Kidney glomerular epithelial cell (primary cell): ENCODE measurements at places on chromosomes 16 and 17.

DNA sequence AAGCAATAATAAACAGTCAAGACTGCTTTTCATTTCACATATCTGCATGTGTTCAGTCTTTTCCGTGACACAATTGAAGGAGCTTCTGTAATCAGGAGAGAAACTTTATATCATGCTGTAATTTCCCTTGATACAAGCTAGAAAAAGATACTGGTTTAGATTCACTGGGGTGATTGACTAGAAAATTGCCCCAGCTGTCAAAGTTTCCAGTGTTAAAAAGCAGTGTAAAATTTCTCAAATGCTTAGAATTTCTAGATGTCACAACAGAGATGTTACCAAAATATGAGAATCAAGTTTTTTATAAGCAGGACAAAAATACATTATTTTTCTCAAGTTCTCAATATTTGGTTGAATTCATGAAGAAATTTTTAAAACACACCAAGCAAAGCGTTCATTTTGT, 292.4 kb upstream of the HSBP1 start:
- DNase-seq, result no peak

DNA sequence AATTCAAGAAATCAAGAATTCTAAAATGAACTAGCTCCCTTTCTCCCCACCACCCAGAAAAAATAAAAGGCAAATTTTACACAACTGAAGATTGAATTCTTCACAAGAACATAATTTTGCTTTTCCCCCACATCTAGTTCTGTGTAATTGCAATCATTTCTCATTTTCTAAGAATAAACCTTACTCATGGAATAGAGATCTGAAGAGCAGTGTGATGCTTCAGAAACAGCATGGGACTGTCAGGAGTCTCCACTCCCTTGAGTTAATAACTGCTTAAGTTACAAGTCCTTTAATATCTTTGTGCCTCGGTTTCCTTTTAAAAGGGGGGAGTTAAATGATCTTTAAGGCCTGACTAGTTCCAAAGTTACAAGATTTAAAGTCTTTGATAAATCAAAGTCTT, 53.7 kb downstream of the CACNG1 start:
- no peak for DNase-seq

DNA sequence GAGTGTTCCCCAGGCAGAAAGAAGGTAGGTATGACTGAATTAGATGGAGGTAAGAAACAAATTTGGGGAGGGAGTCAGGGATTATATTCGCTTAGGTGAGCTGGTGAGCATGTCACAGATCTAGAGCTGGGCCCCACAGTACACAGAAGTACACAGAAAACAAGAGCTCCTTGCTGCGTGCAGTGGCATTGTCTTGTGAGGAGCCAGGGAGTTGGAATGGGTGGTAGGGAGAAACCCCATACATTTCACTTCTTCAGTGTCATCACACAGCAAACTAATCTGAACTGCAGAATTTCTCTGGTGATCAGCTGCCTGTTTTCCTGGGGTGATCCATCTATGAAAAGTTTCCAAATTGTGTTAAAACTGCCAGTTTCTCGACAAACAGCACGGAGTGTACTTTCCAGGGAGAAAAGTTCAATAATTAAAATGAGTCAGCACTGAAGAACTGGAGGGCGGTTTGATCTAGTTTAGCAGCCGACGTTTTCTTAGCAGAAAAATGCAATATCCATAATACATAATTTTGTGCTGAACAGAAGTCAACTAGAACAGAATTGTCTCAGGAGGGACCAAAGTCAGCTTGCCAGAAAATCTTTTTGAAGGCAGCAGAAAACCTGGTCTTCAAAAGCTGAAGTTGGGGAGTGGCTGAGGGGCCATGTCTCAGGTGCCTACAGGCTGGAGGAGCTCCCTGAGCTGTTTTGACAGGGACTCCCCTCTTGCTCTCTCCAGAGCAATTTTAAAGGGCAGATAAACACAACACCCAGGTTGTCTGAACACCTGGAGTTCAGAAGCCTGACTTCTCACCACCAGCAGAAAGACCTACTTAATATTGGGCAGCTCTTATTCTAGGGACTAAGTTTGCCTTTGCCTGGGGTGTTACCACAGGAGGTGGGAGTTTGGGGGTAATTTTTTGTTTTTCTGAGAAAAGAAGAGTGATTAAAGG, 448.6 kb downstream of the CA10 start:
- no peak for DNase-seq

DNA sequence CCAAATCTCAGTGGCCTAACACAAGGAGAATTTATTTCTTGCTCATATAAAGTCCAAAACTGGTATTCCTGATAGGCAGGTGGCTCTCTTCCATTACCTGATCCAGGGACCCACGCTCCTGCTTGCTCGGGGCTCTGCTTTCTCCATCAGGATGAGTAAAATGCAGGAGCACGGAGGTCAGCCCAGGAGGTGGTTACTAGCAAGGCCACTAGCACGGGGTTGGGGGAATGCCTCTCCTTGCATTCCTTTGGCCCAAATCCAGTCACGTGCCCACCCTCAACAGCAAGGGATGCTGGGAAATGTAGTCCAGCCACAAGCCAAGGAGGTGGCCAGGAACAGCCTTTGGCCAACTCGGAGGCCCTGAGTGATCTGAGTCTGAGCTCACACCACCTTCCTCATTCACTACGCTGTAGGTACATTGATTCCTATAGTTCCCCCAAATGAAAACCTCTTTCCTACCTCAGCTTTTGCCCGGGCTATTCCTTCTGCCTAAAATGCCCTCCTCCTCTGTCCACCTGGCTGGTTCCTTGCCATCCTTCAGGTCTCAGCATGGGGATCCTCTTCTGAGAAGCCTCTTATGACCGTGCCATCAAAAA, 38.3 kb upstream of the HAPSTR1 start:
- DNase-seq, result no peak

- no peak for DNase-seq
Measured at GRCh38 chr17:5610956-5611355, 26.6 kb upstream of the NLRP1 start.

GRCh38 chr17:82158825-82159224, 53.8 kb downstream of the CCDC57 start:
- DNase-seq, result no peak

DNA sequence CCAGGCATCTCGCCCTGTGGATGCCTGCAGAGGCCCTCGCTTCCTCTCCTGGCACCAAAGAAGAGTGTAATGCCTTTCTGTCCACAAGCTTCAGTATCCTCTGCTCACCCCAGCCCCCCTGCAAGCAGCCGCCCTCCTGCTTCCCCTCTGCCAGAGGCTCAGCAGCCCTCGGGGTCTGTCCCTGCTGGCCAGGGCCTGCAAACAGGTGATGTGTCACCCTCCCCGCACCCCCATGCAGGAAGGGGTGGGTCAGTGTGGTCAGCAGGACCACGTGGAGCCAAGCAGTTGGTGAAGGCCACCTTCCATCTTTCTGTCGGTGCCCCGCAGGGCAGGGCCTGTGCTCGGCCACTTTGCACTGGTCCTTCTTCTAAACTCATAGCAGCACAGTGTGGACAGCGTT, 129.9 kb upstream of the CIBAR2 start:
- DNase-seq, result no peak

DNA sequence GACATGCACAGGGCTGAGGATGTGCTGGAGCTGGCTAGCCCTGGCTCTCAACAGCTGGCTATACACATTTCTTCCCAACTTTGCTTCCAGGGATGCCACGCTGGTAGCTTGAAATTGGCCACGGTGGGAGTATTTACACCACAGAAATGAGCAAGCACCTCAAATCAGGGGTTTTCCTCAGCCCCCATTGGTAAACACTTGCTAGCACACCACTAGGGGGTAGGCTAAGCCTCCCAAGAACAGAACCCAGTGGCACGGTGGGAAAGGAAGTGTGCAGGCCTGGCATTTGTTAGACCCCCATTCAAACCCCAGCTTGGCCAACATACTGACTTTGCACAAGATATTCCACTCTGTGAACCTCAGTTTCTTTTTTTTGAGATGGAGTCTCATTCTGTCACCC, 12.9 kb downstream of the DRC3 start:
- DNase-seq, result no peak

DNA sequence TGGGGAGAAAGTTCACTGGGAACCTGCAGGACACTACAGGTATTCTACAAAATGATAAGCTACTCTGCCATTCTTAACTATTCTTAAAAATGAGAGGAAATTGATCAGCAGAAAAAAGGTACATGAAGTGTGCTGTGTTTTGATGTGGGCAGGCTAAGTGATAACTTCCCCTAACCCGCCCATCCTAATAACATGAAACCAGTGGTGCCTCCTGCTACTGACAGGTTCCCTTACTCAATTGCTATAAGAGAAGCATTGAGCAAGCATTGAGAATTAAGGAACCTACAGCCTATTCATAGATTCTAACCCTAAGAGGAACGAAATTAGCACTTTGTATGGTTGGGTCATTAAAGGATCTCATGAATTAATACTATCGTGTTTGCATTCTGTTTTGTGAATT, 18.9 kb downstream of the XYLT1 start:
- no peak for DNase-seq

- no peak for DNase-seq
Measured at GRCh38 chr17:76585033-76585648, 519 bp downstream of the ST6GALNAC2 start.

DNA sequence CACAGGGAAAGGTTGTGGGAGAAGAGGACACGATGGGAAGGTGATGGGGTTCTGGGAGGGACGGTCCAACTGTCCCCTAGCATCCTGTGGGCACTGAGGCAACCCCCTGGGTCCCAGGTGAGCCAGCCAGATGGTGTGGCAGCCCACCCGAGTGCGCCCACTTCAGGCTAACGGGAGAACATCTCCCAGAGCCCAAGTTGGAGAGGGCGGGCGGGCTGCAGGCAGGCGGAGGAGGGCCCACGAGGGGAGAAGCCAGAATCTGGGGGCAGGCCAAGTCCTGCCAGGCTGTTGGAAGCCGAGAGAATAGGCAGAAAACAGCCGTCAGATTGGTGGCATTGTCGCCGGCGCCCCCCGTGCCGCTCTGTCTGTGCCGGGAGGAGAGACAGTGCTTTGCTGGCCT, 13.8 kb upstream of the ABCC3 start:
- DNase-seq, result no peak

- peak; percentile 74 for DNase-seq
Measured at GRCh38 chr16:31869511-31870201, 4.0 kb upstream of the ZNF267 start.

DNA sequence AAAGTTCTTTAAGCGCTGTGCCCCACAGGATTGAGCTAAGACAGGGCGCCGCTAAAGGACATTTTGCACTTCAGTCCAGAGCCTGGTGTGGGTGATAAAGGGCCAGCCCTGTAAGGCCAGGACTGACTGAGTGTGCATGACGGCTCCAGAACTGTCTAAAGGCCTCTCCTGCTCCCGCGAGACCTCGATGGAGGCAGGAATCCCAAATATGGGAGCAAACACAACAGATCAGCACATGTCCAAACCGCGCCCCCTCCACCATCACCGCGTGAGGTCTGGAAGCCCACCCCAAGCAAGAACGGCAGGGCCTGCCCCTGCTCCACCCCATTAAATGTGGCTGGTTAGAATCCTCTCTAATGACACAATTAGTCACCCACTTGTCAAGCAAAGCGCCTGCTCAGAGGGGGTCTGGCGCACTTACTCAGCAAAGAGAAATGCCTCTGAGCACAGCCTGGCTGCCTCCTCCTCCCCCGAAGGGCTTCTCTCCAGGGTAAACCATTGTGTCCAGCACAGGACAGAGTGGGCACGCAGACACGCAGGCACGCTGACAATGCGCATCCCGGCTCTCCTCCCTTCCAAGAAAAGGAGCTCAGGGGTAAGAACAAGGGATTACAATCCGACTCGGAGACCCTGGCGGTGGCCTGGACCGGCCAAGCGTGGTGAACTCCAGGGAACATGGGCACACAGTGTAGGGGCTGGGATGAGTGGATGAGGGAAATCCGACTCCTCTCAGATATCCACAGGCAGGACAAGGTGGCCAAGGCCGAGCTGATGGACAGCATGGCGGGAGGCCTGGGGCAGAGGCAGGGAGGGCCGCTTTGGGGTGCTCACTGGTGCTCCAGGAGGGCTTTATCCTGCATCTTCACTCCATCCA, 1.5 kb downstream of the MXRA7 start:
- peak; percentile 93 for DNase-seq

GRCh38 chr17:6608321-6608720, 32.2 kb downstream of the KIAA0753 start:
- DNase-seq, result peak; percentile 32
